ENCODE measurements at places on chromosomes 3 and 15.

GRCh38 chr15:65920825-65921309 is 51.6 kb downstream of the RAB11A start:
- no peak overlapping the region for H3K4me3 ChIP-seq
- H3K4me1 ChIP-seq = peaks cover 6% of the 10 kb centered on the region
- H3K27ac ChIP-seq = no peak overlapping the region
- H3K36me3 ChIP-seq = no peaks in the 10 kb centered on the region
- no peak for DNase-seq

DNA sequence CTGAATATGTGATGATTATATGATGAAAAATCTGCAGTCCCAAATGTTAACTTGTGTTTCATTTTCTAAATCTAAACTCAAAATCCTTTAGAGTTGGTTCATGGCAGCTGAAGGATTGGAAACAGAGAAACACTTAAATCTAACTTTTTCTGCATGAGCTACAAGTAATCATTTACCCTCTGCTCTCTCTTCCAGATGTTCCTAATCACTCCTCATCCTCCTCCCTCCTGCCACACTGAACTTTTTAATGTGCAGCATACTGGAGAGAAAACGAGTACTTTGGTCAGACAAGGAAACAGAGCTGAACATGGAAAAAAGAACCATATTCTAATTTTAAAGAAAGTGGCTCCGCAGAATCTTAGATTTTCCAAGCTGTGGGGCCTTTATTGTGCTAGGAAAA is 321.2 kb upstream of the COL8A1 start:
- H3K36me3 ChIP-seq = no peaks in the 10 kb centered on the region
- no peaks in the 10 kb centered on the region for H3K27me3 ChIP-seq
- no peak for DNase-seq
- H3K4me3 ChIP-seq = no peak overlapping the region

- DNase-seq = no peak
- peak overlapping the region; percentile 94 for H3K27ac ChIP-seq
- peaks cover 86% of the 10 kb centered on the region for H3K4me1 ChIP-seq
- H3K36me3 ChIP-seq = no peaks in the 10 kb centered on the region
- no peak overlapping the region for H3K4me3 ChIP-seq
These were observed 34.0 kb downstream of the STARD5 start for GRCh38 chr15:81289910-81290309.

DNA sequence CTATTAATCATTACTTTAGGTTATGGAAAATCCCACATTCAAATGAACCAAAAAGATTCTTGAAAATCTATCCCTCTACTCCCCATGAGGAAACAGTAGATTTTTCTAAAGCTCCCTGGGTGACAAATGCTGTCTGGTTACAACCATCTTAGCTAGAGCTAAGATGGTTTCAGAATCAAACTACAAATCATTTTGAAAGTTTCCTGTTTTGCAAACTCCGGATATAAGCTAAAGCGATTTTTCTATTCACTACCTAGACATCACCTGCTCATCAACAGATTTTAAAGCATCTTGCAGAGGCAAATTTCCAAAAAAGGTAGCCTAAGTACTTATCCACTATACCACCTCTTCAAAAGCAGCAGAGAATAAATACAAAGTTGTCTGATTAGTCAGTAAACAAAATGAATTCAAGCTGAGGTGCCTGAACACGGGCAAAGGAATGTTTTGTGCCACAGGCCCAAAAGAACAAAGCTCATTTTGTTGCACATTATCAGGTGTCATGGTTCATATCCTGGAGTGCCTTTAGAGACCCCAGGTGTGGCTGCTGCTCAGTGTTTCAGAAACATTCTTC is 204.9 kb downstream of the TNIK start:
- H3K36me3 ChIP-seq = no peaks in the 10 kb centered on the region
- peaks cover 48% of the 10 kb centered on the region for H3K4me1 ChIP-seq
- no peaks in the 10 kb centered on the region for H3K27me3 ChIP-seq
- H3K27ac ChIP-seq = peak overlapping the region; percentile 90
- DNase-seq = no peak

DNA sequence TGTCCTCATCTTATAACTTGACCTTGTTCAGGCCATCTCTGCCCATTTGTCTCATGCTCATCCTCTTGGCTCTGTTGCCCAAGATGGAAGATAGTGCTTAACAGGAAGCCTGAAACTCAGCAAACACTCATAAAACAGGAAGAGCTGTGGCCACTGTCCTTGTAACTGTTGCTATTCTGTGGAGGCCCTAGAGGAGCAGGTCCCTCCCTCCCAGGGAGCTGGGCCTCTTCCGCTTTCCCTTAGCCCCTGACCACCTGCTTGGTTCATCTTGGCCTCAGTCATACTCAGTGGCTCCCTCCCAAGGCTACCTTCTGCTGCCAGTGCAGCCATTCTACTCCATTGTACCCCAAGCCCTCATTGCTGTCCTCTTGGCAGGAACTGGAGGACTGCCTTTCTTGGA is 3.5 kb downstream of the MAPKAPK3 start:
- H3K27me3 ChIP-seq = no peaks in the 10 kb centered on the region
- H3K4me3 ChIP-seq = no peak overlapping the region
- H3K36me3 ChIP-seq = peaks cover 3% of the 10 kb centered on the region

DNA sequence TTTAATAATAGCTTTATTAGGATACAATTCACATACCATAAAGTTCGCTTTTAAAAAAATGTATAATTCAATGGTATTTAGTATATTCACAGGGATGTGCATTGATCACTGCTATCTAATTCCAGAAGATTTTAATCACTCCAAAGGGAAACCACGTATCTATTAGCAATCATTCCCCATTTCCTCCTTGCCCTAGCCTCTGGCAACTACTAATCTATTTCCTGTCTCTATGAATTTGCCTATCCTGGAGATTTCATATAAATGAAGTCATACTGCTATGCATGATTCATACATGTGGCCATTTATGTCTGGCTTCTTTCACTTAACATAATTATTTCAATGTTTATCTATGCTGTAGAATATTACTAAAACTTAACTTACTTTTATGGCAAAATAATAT is 32.0 kb upstream of the CASR start:
- DNase-seq = no peak
- no peak overlapping the region for H3K27ac ChIP-seq
- no peaks in the 10 kb centered on the region for H3K4me1 ChIP-seq
- peaks cover 3% of the 10 kb centered on the region for H3K27me3 ChIP-seq
- H3K4me3 ChIP-seq = no peak overlapping the region

GRCh38 chr15:69467636-69468035 is 15.0 kb downstream of the RPLP1 start:
- peaks cover 2% of the 10 kb centered on the region for H3K27me3 ChIP-seq
- H3K27ac ChIP-seq = peak overlapping the region; percentile 99
- DNase-seq = no peak
- no peaks in the 10 kb centered on the region for H3K36me3 ChIP-seq
- no peak overlapping the region for H3K4me3 ChIP-seq
- H3K4me1 ChIP-seq = peaks cover 19% of the 10 kb centered on the region

DNA sequence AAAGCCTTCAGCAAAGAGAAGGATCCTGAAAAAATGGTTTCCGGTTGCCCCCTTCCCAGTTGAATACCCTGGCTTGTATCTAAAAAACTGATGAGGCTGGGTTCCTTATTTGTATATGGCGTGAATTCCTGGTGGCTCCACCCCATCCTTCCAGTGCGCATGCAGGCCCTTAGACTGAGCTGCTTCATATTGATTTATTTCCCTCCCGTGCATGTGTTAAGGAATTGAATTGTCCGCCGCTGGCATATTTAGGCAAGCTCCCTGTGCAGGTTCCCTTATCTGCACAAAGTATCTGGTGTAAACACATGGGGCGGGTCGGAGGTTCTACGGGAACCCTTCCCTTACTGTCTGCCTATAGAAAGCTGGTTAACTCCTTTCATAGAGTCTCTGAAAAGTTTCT is 362.4 kb downstream of the FEZF2 start:
- no peak for DNase-seq
- no peaks in the 10 kb centered on the region for H3K4me1 ChIP-seq
- no peak overlapping the region for H3K27ac ChIP-seq
- no peaks in the 10 kb centered on the region for H3K27me3 ChIP-seq
- no peak overlapping the region for H3K4me3 ChIP-seq

- H3K27me3 ChIP-seq = peaks cover 11% of the 10 kb centered on the region
- H3K36me3 ChIP-seq = no peaks in the 10 kb centered on the region
- no peak for DNase-seq
- H3K4me1 ChIP-seq = peaks cover 4% of the 10 kb centered on the region
- peak overlapping the region; percentile 42 for H3K4me3 ChIP-seq
These were observed 159.0 kb upstream of the CHRNA7 start for GRCh38 chr15:31871166-31871886.

- DNase-seq = no peak
- no peak overlapping the region for H3K27ac ChIP-seq
- H3K27me3 ChIP-seq = no peaks in the 10 kb centered on the region
- no peaks in the 10 kb centered on the region for H3K36me3 ChIP-seq
- no peaks in the 10 kb centered on the region for H3K4me1 ChIP-seq
These were observed 631.5 kb upstream of the NR2F2 start for GRCh38 chr15:95698951-95699350.

- H3K4me1 ChIP-seq = no peaks in the 10 kb centered on the region
- no peak overlapping the region for H3K27ac ChIP-seq
- H3K4me3 ChIP-seq = no peak overlapping the region
- no peaks in the 10 kb centered on the region for H3K27me3 ChIP-seq
- H3K36me3 ChIP-seq = no peaks in the 10 kb centered on the region
These were observed 4.2 kb upstream of the FGF7 start for GRCh38 chr15:49418811-49419210.

GRCh38 chr15:41882689-41883483 is 11.0 kb downstream of the SPTBN5 start:
- H3K27ac ChIP-seq = no peak overlapping the region
- H3K36me3 ChIP-seq = no peaks in the 10 kb centered on the region
- no peak overlapping the region for H3K4me3 ChIP-seq
- H3K27me3 ChIP-seq = peaks cover 39% of the 10 kb centered on the region

- H3K36me3 ChIP-seq = no peaks in the 10 kb centered on the region
- no peaks in the 10 kb centered on the region for H3K4me1 ChIP-seq
- DNase-seq = no peak
- no peak overlapping the region for H3K4me3 ChIP-seq
- H3K27ac ChIP-seq = no peak overlapping the region
These were observed 69.8 kb downstream of the SH3GL3 start for GRCh38 chr15:83516935-83517334.

- H3K27ac ChIP-seq = no peak overlapping the region
- H3K4me1 ChIP-seq = peaks cover 40% of the 10 kb centered on the region
- H3K36me3 ChIP-seq = no peaks in the 10 kb centered on the region
- no peak for DNase-seq
- no peaks in the 10 kb centered on the region for H3K27me3 ChIP-seq
- H3K4me3 ChIP-seq = no peak overlapping the region
These were observed 14.2 kb downstream of the ZNF710 start for GRCh38 chr15:90015294-90015693.

- no peaks in the 10 kb centered on the region for H3K27me3 ChIP-seq
- DNase-seq = no peak
- H3K27ac ChIP-seq = no peak overlapping the region
- no peaks in the 10 kb centered on the region for H3K4me1 ChIP-seq
- H3K4me3 ChIP-seq = no peak overlapping the region
These were observed 493.9 kb downstream of the ZIC1 start for GRCh38 chr3:147903026-147903425.

GRCh38 chr3:126784254-126784653 is 80.2 kb downstream of the CHCHD6 start:
- peaks cover 2% of the 10 kb centered on the region for H3K36me3 ChIP-seq
- DNase-seq = no peak
- no peak overlapping the region for H3K4me3 ChIP-seq
- no peaks in the 10 kb centered on the region for H3K27me3 ChIP-seq
- H3K27ac ChIP-seq = no peak overlapping the region

DNA sequence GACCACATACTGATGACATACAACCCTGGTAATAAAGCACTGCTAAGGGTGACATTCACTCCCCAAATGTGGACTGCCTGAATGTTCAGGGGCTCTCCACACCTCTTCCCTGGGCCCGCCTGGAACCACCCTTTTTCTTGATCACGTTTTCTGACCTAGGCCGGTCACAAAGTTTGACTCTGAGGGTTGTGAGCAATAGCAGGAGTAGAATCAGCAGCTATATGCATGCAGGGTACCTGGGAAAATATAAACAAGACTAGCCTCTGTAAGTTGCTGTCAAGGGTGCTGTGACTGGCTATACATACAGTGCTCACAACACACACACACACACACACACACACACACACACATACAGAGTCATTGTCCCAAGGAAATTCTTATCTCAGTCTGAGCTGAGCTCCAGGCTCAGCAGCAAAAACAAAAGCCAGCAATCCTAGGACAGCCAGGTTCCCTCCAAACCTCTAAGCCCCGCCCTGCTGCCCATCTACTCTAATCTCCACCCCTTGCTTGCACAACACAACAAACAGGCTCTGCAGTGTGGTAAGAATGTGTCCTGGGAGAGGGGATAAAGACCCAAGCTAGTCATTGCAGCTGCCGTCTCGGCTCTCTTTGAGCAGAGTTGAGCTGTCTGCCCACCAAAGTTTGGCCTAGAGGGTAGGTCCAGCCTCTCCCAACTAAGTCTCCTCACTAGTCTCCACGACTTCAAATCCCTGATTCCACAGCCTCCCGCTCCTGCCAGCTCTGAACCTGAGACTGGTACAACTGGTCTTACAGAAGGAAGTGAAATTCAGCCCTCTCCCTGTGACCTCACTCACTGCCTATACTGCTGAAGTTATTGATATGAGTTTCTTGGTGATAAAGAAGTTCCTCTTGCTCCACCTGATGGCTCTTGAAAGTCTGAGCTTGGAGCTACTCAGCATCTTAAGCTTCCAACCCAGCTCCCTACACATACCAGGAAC is 2.2 kb downstream of the BMF start:
- H3K4me3 ChIP-seq = no peak overlapping the region
- DNase-seq = no peak
- H3K36me3 ChIP-seq = peaks cover 2% of the 10 kb centered on the region

GRCh38 chr3:115401851-115402501 is 221.3 kb upstream of the GAP43 start:
- DNase-seq = no peak
- H3K27me3 ChIP-seq = no peaks in the 10 kb centered on the region
- H3K4me3 ChIP-seq = no peak overlapping the region
- H3K27ac ChIP-seq = no peak overlapping the region

DNA sequence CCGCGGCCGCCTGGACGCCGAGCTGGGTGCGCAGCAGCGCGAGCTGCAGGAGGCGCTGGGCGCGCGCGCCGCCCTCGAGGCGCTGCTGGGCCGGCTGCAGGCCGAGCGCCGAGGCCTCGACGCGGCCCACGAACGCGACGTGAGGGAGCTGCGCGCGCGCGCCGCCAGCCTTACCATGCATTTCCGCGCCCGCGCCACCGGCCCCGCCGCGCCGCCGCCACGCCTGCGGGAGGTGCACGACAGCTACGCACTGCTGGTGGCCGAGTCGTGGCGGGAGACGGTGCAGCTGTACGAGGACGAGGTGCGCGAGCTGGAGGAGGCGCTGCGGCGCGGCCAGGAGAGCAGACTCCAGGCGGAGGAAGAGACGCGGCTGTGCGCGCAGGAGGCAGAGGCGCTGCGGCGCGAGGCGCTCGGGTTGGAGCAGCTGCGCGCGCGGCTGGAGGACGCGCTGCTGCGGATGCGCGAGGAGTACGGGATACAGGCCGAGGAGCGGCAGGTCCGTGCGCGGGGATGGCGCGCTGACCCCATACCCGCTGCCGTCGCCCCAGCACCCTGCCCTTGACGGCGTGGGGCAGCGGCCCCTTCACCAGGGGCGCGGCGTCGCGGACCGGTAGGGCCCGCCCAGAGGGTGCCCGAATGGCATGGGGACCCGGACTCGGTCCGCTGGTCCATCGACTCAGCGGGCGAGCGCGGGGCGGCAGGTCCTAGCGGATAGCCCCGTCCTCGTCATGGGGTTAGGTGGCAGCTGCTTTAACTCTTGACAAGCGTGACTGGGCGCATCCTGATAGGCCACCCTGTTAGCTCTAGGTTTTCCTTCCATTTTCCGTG is 848 bp downstream of the SYNM start:
- peak overlapping the region; percentile 38 for H3K27ac ChIP-seq
- peak overlapping the region; percentile 64 for H3K4me3 ChIP-seq
- H3K36me3 ChIP-seq = no peaks in the 10 kb centered on the region
- peaks cover 2% of the 10 kb centered on the region for H3K4me1 ChIP-seq
- no peak for DNase-seq

Measured in T-cell (primary cell).